ENCODE measurements at places on chromosomes 3 and 15.

DNA sequence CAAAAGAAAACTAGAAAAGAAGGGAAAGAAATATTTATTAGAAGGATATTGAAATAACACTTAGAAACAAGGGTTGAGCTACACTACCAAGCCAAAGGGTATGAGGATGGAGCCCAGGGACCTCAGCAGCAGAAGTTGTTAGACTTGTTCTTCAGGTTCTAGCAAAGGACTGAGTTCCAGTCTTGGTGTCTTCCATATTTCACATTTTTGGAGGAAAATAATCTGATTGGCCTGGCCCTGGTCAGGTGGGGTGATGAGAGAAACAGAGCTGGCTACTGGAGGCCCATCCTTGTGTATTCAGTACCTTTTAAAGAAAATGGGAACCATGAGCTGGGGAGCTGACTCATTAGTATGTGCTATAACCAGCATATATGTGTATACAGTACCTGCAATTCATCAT lies 28.2 kb downstream of the PPP4R2 start:
- DNase-seq: no peak

DNA sequence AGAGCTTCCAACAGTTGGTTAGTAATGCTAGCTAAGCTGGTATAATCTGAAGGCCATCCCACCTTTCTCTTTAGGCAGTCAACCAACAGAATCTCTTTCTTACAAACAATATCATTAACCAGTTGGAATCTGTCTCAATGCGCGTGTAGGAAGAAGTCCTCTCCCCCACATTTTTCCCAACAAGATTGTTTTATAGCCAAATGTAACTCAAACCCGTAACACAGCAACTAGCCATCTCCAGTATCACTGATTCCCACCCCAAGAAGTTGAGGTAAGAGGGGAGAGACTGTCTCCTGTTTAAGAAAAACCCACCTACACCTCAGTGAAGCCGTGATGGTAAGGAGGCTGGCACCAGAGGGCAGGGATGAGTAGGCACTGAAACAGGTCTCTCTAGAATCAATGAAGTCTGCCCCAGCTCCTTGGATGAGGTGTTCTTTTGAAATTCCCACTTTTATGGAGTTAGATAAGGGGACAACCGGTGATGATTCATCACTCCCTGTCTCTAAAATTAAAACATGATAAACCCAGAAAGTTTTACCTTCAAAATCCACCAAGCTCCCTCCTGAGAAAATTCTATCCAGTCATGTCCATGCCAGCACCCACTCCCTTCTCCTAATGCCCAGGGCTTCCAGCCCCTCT lies 30.9 kb downstream of the CDC25A start:
- DNase-seq: no peak

DNA sequence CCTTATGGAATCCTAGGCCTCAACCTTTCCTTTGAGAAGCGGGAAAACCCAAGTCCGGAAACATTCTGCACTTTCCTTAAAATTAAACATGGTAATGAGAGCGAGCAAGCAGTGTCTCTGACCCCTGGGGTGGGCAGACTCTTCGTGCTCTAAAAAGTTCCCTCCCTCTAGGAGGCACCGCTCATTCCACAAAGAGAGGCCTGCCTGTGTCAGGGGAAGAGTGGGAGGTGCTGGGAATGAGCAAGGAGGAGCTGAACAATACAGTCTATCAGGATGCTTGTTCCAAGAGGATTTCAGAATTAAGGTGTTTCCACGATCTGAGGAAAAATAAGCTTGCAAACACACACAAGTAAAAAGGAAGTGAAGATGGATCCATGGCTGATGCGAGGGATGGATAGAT lies 6.0 kb upstream of the RLBP1 start:
- no peak for DNase-seq

DNA sequence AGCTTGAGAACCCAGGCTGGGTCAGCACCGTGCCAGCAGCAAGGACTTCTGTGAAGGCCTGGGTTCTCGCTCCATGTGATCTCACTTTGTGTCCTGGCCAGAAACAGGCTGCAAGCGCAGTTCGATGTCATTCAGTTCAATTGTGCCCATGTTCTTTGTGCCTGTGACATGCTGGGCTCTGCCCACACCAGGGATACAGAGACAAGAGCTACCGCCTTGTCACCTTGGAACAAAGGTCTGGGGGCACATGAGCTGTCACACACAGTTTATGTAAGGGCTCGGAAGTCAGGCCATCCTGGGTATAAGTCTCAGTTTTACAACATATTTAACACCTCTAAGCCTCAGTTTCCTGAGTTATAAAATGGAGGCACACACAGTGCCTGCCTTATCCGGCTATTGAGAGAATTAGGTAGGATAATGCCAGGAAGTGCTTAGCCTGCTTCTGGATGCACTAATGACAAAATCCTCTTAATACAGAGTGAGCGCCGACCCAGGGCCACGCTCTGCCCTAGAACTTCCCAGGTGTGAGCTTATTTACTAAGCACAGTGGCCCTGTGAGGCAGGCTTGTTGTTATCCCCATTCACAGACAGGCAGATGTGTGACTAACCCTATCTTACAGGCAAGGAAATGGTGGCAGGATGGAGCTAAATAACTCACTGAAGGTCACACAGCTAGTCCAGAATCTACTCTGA lies 50.4 kb upstream of the LIMD1 start:
- DNase-seq: no peak

DNA sequence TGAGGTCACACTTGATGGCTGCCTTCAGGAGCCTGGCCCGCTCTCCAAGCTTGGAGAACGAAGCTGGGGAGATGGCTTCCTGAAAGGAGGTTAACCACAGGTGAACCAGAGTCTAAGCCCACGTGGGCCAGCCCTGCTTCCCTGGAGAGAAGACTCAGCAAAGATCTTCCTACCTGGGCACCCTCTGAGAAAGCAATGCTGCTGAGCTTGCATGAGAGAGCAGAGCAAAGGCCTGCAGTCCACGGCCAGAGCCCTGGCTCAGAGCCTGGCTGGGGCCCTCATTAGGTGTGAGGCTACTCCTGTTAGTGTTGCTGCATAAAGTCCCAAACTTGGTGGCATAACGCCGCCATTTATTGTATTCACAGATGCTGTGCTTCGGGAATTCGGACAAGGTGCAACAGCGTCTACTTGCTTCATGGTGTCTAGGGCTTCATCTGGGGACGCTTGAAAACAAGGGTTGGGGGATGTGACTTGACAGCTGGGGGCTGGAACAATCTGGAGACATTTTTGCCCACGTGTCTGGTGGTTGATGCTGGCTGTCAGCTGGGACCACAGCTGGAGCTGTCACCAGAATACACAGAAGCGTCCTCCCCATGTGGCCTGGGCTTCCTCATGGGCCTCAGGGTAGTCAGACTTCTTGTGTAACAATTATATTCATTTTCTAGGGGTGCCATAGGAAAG lies 87.9 kb upstream of the MEF2A start:
- DNase-seq: no peak

DNA sequence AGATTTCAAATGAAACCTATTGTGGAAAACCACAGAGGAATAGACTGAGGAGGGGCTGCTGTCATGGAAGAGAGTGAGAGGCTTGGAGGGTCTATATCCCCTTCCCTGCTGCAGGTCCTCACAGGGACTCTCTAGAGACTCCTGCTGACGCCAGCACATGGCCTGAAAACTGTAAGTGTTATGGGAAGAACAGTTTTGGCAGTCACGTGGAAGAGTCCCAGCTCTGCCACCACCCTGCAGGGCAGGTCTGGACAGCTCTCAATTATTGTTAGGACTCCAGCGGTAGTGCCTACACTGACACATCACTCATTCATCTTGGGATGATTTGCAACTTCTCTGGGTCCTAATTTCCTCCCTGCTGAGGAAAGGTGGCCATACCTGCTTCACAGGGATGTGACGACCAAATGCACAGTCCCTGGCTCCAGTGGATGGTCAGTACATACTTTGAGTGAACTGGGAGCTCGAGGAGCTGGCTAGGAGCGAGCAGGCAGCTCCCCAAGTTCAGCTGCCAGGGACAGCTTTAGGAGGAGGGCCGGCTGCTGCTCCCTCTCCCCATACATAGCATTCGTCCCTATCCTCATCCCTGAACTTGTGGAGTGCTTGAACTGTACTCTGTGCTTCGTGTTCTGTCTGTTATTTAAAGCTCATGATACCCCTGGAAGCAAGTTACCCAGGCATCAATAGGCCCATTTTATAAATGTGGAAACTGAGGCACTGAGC lies 49.2 kb downstream of the CTXND1 start:
- no peak for DNase-seq

DNA sequence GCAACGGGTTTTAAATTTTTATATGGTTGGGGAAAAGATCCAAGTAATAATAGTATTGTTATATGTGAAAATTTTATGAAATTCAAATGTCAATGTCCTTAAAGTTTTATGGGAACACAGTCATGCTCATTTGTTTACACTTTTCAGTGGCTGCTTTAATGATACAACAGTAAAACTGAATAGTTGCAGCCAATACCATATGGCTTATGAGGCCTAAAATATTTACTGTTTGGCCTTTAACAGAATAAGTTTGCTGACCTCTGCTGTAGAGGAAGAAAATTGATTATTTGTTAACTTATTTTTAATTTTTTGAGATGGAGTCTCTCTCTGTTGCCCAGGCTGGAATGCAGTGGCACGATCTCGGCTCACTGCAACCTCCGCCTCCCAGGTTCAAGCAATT lies 44.7 kb downstream of the USP50 start:
- no peak for DNase-seq

DNA sequence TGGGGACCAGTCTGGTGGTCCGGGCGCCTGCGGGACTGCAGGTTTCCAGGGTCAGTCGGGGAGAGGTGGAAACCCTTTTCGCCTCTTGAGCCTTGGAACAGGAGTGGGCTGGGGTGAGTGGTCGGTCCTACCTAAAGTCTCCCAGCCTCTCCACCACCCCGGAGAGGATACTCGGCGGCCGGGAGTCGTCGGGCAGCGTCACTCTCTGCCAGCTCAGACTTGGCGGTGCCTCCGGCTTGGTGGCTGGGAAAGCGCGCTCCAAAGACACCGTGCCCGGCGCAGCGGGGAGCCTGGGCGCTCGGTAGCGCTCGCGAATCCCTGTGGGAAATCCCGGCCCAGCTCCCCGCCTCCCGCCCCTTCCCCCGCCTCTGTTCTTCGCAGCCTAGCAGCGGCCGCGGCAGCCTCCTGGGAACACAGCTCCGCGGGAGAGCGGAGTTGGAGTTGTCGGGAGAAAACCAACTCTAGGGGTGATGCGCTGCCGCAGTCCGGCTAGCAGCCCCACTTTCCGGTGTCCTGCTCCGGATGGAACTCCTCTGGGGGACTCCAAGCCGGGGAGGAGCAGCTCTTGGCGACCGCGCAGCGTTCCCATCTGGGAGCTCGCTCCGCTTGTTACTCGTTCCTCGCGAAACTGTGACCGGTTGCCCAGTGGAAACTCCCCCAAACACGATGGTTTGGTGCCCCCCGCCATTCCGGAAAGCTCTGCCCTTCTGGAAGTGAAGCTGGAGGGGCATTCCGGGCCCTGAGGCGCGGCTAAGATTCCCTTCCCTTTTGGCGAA lies 1.4 kb downstream of the EPHB1 start:
- no peak for DNase-seq

- no peak for DNase-seq
Observed at GRCh38 chr3:123627673-123628670, 43.1 kb upstream of the HACD2 start.

DNA sequence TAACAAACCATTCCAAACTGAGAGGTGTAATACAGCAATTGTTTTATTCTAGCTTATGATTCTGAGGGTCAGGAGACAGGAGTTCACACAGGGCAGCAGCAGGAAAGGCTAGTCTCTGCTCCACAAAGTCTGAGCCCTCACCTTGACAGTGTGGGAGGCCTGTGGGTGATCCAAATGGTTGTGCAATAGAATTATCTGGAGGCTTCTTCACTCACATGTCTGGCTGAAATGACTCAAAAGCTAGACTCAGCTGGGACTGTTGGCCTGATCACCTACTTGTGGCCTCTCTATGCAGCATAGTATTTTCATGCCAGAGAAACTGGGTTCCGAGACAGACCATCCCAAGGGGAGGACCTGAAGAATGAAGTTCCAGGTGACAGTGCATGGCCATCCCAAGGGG lies 233.9 kb upstream of the UBE2E2 start:
- DNase-seq: no peak

- DNase-seq: no peak
Observed at GRCh38 chr15:62119874-62120273, 45.2 kb downstream of the C2CD4B start.

GRCh38 chr3:13482106-13482690 lies 2.1 kb downstream of the HDAC11 start:
- no peak for DNase-seq
